Karpas-422 (cell line): ENCODE measurements at places on chromosomes 1 and 21. TPM values are rescaled to one million over a fixed set of nuclear protein-coding genes. Genes with fewer than 3 reads are reported as not detected.

DNA sequence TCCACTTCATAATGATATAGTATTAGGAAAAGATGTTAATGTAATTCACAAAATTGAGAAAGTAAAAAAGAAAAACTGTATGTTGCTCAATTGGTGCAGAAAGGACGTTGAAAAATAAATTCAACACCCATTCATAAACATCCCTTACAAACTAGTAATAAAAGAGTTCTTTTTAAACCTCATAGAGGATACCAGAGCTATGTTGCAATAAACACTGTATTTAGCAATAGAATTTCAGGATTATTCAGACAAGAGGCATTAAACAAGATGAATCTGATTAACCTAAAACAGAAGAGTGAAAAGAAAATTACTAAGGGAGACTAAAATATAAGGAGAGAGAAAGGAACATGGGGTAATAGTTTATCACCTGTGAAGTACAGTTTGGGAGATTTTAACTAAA, 154.8 kb downstream of the NTPCR start:
- no peak for DNase-seq
- H3K4me1 ChIP-seq: peaks cover 6% of the 10 kb centered on the region
- 0 out of 2 replicates have a peak, but pooled peaks cover 6% of the 10 kb centered on the region for H3K36me3 ChIP-seq
- H3K4me3 ChIP-seq: no peak overlapping the region

DNA sequence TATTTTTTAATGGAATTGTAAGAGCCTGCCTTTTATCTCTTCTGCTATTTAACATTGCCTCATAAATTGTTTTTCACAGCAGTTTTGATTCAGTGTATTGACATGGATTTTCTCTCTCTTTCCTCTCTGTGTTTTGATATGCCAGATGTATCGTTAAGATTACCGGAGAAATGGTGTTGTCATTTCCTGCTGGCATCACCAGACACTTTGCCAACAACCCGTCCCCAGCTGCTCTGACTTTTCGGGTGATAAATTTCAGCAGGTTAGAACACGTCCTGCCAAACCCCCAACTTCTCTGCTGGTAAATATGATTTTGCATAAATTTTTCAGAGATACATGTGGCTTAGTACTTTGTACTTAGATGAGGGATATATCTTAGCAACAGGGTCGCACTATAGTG, 23.1 kb upstream of the DYNLT5 start:
- no peak for DNase-seq
- no peaks in the 10 kb centered on the region for H3K27me3 ChIP-seq
- no peak overlapping the region for H3K27ac ChIP-seq
- no peaks in the 10 kb centered on the region for H3K36me3 ChIP-seq
- H3K4me1 ChIP-seq: peaks cover 3% of the 10 kb centered on the region; the same call in 1 of the 2 replicates
- no peak overlapping the region for H3K4me3 ChIP-seq

- H3K4me3 ChIP-seq: no peak overlapping the region
- H3K27me3 ChIP-seq: no peaks in the 10 kb centered on the region
- H3K4me1 ChIP-seq: no peaks in the 10 kb centered on the region
Observed at GRCh38 chr1:8860738-8861516, 17.6 kb downstream of the ENO1 start.

- H3K27ac ChIP-seq: no peak overlapping the region
- no peak overlapping the region for H3K4me3 ChIP-seq
- H3K27me3 ChIP-seq: no peaks in the 10 kb centered on the region
- no peaks in the 10 kb centered on the region for H3K36me3 ChIP-seq
- no peaks in the 10 kb centered on the region for H3K4me1 ChIP-seq
Observed at GRCh38 chr1:204084247-204084772, 11.4 kb downstream of the SOX13 start.

GRCh38 chr1:8091691-8092090, 65.6 kb upstream of the ERRFI1 start:
- no peak overlapping the region for H3K27ac ChIP-seq
- no peaks in the 10 kb centered on the region for H3K36me3 ChIP-seq
- H3K4me3 ChIP-seq: no peak overlapping the region
- no peaks in the 10 kb centered on the region for H3K4me1 ChIP-seq
- H3K27me3 ChIP-seq: no peaks in the 10 kb centered on the region
- no peak for DNase-seq

- H3K27ac ChIP-seq: no peak overlapping the region
- no peaks in the 10 kb centered on the region for H3K36me3 ChIP-seq
- no peak overlapping the region for H3K4me3 ChIP-seq
- DNase-seq: no peak
- no peaks in the 10 kb centered on the region for H3K27me3 ChIP-seq
Observed at GRCh38 chr1:207908107-207908734, 2.7 kb downstream of the CD34 start.

GRCh38 chr1:58883888-58884482, 100.1 kb upstream of the JUN start:
- H3K4me3 ChIP-seq: no peak overlapping the region
- no peaks in the 10 kb centered on the region for H3K4me1 ChIP-seq
- no peaks in the 10 kb centered on the region for H3K36me3 ChIP-seq
- no peaks in the 10 kb centered on the region for H3K27me3 ChIP-seq
- no peak for DNase-seq

GRCh38 chr1:101653482-101653946, 343.2 kb downstream of the OLFM3 start:
- H3K36me3 ChIP-seq: no peaks in the 10 kb centered on the region
- H3K4me3 ChIP-seq: no peak overlapping the region
- H3K27ac ChIP-seq: no peak overlapping the region
- peak; percentile 65 for DNase-seq

DNA sequence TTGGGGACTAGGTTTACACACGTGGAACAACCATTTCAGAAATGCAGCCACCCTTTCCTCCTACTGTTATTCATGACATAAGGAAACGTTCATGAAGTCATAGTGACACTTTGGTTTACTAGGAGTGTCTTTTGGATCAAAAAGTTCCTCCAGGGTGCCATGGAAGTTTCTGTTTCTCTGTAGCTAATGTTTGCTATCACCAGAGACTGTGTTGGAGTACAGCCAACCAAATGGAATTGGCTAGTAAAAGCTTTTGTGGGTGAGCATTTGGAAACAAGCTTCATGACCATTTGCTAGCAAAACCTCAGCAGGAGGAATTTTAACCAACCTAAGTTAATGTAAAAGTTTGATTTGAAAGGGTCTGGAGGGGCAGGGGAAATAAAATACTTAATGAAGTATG, 43.9 kb upstream of the ADGRL2 start:
- no peaks in the 10 kb centered on the region for H3K27me3 ChIP-seq
- H3K4me1 ChIP-seq: no peaks in the 10 kb centered on the region
- no peak overlapping the region for H3K27ac ChIP-seq
- no peak for DNase-seq
- no peak overlapping the region for H3K4me3 ChIP-seq

- H3K4me3 ChIP-seq: no peak overlapping the region
- H3K27me3 ChIP-seq: no peaks in the 10 kb centered on the region
- H3K36me3 ChIP-seq: no peaks in the 10 kb centered on the region
Observed at GRCh38 chr1:54329312-54330003, 76.7 kb downstream of the SSBP3 start.

The EPB41 gene
- total RNA-seq: 17.3 and 17.5 TPM in 2 replicates

The PEAR1 gene
- 0.22 TPM in 1 of 2 replicates, not detected in the other for total RNA-seq

The AK5 gene
- not detected in 2 replicates for total RNA-seq

The HES3 gene
- not detected in 2 replicates for total RNA-seq

The CYP2J2 gene
- not detected in 2 replicates for total RNA-seq

The FLG2 gene
- not detected in 2 replicates for total RNA-seq

The STK40 gene
- 27.0 and 44.6 TPM in 2 replicates for total RNA-seq
